ENCODE measurements at places on chromosomes 1 and 21. TPM values are rescaled to one million over a fixed set of nuclear protein-coding genes. Genes with fewer than 3 reads are reported as not detected.
A peak's percentile ranks its signal among the peaks of the same experiment; 100 is the strongest.

GRCh38 chr1:68129536-68130250 lies 79.3 kb upstream of the DIRAS3 start:
- H3K27ac ChIP-seq: peak overlapping the region; percentile 73
- DNase-seq: no peak
- H3K4me3 ChIP-seq: no peak overlapping the region
- peaks cover 31% of the 10 kb centered on the region for H3K4me1 ChIP-seq
- H3K27me3 ChIP-seq: no peaks in the 10 kb centered on the region
- H3K36me3 ChIP-seq: peaks cover 71% of the 10 kb centered on the region

DNA sequence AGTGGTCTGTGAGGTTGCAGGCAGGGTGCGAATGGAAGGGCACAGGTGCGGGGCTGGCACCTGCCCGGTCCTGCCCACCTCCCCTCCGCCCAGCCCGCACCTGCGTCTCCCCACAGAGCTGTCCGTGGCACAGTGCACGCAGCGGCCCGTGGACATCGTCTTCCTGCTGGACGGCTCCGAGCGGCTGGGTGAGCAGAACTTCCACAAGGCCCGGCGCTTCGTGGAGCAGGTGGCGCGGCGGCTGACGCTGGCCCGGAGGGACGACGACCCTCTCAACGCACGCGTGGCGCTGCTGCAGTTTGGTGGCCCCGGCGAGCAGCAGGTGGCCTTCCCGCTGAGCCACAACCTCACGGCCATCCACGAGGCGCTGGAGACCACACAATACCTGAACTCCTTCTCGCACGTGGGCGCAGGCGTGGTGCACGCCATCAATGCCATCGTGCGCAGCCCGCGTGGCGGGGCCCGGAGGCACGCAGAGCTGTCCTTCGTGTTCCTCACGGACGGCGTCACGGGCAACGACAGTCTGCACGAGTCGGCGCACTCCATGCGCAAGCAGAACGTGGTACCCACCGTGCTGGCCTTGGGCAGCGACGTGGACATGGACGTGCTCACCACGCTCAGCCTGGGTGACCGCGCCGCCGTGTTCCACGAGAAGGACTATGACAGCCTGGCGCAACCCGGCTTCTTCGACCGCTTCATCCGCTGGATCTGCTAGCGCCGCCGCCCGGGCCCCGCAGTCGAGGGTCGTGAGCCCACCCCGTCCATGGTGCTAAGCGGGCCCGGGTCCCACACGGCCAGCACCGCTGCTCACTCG lies 23.3 kb downstream of the FTCD start:
- peak overlapping the region; percentile 66 for H3K27ac ChIP-seq
- no peak overlapping the region for H3K4me3 ChIP-seq
- H3K27me3 ChIP-seq: no peaks in the 10 kb centered on the region
- no peaks in the 10 kb centered on the region for H3K4me1 ChIP-seq

DNA sequence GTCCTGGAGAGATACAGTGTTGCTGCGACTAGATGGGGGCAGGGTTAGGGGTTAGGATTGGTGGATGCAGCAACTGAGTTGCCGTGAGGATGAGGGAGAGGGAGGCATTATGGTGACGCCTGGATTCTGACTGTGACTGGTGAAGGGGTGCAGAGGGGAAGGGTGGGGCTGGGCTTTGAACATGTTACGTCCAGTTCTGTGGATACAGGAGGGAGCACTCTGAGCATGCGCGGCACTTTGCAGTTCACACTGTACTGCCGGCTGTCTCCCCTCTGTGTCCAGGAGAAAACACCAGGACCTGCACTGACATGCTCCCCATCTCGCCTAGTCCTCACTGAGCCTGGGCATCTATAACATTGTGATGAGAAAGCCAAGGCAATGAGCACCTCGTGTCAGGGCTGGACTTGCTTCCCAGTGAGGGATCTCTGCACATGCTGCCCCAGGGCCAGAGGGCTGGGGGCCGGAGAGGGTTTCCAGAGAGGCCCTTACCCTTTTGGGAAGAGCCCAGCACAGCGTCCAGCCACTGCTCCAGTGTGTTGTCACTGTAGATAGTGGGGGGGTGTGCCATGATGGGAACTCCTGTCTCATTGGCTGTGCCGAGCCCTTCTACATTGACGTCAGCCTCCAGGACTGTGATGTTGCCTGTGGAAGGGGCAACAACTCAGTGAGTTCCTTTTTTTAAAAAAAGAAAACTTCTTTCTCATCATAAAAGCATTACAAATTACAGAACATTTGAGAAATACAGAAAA lies 7.6 kb downstream of the FAM151A start:
- peak; percentile 57 for DNase-seq
- H3K36me3 ChIP-seq: no peaks in the 10 kb centered on the region
- no peaks in the 10 kb centered on the region for H3K27me3 ChIP-seq
- no peak overlapping the region for H3K27ac ChIP-seq

DNA sequence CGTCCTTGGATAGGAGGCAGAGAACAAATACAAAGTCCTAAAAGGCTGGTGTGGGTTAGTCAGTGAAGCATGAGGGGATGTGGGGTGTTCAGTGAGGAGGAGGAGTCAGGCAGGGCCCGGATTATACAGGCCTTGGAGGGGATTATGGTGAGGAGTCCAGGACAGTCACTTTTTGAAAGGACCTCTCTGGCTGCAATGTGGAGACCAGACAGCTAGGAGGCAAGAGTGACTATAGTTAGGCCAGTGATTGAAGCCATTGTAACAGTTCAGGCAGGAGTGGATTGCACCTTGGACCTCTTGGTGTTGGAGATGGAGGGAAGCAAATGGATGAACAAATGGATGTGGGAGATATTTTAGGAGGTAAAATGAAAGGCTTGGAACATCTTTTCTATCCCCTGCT lies 115.8 kb downstream of the C1orf94 start:
- H3K27ac ChIP-seq: no peak overlapping the region
- H3K4me1 ChIP-seq: no peaks in the 10 kb centered on the region
- DNase-seq: no peak
- H3K36me3 ChIP-seq: no peaks in the 10 kb centered on the region
- H3K4me3 ChIP-seq: no peak overlapping the region

DNA sequence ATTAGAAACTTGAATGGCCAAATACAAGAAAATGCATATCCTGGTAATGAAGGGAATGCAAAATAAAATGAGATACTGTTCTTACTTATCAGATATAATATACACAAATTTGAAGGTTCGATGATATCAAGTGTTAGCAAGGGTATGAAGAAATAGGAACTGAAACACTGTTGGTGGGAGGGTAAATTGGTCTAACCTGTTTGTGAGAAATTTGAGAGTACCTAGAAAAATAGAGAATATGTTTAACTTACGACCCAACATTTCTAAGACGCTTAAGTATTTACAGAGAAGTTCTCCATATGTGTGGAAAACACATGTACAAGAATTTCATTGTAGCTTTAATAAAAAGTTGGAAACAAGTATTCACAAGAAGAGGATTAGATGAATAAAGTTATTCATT lies 25.9 kb downstream of the ATG4C start:
- DNase-seq: no peak
- H3K4me1 ChIP-seq: no peaks in the 10 kb centered on the region
- H3K36me3 ChIP-seq: no peaks in the 10 kb centered on the region
- H3K27ac ChIP-seq: no peak overlapping the region

The TTC22 gene
- 0.81 TPM for total RNA-seq

The TMPRSS15 gene
- not detected for total RNA-seq

GRCh38 chr1:66443793-66444192 lies 90.2 kb upstream of the SGIP1 start:
- DNase-seq: no peak
- H3K36me3 ChIP-seq: no peaks in the 10 kb centered on the region
- H3K4me1 ChIP-seq: peaks cover 4% of the 10 kb centered on the region
- no peak overlapping the region for H3K4me3 ChIP-seq
- no peak overlapping the region for H3K27ac ChIP-seq

GRCh38 chr1:21564521-21565095 lies 55.4 kb downstream of the ALPL start:
- no peaks in the 10 kb centered on the region for H3K36me3 ChIP-seq
- no peaks in the 10 kb centered on the region for H3K27me3 ChIP-seq
- no peaks in the 10 kb centered on the region for H3K4me1 ChIP-seq
- DNase-seq: no peak
- H3K4me3 ChIP-seq: no peak overlapping the region

- no peak for DNase-seq
- H3K36me3 ChIP-seq: no peaks in the 10 kb centered on the region
- no peaks in the 10 kb centered on the region for H3K4me1 ChIP-seq
These were observed 366.1 kb upstream of the DAB1 start for GRCh38 chr1:57789936-57790335.

- H3K36me3 ChIP-seq: no peaks in the 10 kb centered on the region
- H3K4me1 ChIP-seq: no peaks in the 10 kb centered on the region
- no peak overlapping the region for H3K27ac ChIP-seq
These were observed 35.1 kb downstream of the DIRAS3 start for GRCh38 chr1:68015369-68015768.

DNA sequence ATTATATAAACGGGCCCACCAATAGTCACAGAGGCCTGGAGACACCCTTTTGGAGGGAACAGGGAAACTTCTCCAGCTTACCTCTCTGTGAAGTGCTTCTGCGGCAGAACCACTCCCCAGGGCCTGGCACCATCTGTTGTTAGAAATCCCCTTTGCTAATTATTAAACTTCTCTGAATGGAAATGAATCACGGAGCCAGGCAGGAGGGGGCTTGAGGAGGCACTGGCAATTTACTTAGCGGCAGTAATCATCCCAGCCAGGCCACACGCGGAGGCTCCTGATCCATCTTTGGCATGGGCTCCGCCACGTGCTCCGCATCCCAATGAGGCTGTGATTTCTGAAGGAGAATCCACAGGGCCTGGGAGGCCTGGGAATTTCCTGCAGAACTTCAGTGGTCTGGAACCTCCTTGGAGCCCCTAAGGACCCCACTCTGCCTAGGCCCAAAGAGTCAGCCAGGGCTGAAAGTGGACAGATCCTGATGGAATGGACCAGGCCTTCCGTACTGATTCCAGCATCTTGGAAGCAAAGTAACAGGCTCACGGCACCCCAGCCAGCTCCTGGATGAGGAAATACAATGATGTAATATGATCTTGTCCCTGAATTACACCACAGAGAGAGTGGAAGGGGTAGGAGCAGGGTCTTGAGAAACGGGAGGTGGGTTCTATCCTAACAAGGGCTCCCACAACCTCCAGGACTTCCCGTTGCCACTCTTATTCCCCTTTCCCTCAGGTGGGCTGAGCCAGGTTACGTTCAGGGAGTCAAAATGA lies 62.3 kb downstream of the GRIK3 start:
- no peaks in the 10 kb centered on the region for H3K4me1 ChIP-seq
- DNase-seq: no peak
- H3K27me3 ChIP-seq: no peaks in the 10 kb centered on the region
- no peak overlapping the region for H3K27ac ChIP-seq
- no peak overlapping the region for H3K4me3 ChIP-seq

DNA sequence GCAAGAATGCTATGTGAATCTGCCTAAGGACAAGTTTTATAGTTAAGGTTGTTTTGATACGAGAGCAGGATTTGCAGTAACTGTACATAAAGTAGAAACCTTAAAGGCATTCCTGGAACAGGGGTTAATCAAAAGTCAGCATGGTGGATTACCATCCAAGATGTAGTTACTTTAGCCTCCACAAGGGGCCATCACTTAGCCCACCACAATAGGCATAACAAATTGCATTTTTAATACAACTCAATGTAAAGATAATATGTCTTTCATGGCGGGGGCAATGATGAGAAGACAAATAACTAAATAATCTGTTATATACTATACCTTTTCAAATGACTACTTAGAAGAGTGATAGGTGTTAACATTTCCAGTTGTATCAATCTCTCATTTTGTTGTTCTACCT lies 611.2 kb upstream of the ADGRL4 start:
- H3K27me3 ChIP-seq: no peaks in the 10 kb centered on the region
- no peak overlapping the region for H3K27ac ChIP-seq
- no peaks in the 10 kb centered on the region for H3K4me1 ChIP-seq
- no peak for DNase-seq

- peaks cover 17% of the 10 kb centered on the region for H3K4me1 ChIP-seq
- DNase-seq: no peak
- H3K4me3 ChIP-seq: no peak overlapping the region
- no peaks in the 10 kb centered on the region for H3K36me3 ChIP-seq
- no peaks in the 10 kb centered on the region for H3K27me3 ChIP-seq
These were observed 9.2 kb upstream of the SLC6A9 start for GRCh38 chr1:44040418-44040817.

- H3K36me3 ChIP-seq: no peaks in the 10 kb centered on the region
- H3K4me3 ChIP-seq: no peak overlapping the region
- H3K27ac ChIP-seq: peak overlapping the region; percentile 89
- peaks cover 18% of the 10 kb centered on the region for H3K4me1 ChIP-seq
These were observed 1.4 kb downstream of the PFKFB2 start for GRCh38 chr1:207054491-207054890.

DNA sequence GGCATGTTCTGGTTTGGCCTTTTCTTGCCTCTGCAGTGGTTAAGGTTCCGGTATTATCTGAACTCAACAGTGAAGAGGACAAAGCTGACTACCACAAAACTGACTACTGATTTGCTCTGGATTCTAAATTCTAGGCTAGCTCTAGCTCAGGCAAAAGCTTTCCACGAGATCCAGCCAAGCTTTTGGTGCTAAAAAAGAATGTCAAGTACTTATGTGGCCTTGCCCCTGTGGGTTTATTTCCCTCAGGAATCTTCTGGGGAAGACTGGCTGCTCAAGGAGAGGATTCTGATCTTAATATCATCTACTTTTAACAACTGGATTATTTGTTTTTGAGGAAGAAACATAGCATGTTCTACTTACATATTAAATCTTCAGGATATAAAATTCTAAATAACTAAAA lies 26.1 kb upstream of the MTMR11 start:
- H3K4me1 ChIP-seq: peaks cover 6% of the 10 kb centered on the region
- H3K27me3 ChIP-seq: no peaks in the 10 kb centered on the region
- H3K36me3 ChIP-seq: peaks cover 50% of the 10 kb centered on the region
- DNase-seq: no peak
- no peak overlapping the region for H3K4me3 ChIP-seq

DNA sequence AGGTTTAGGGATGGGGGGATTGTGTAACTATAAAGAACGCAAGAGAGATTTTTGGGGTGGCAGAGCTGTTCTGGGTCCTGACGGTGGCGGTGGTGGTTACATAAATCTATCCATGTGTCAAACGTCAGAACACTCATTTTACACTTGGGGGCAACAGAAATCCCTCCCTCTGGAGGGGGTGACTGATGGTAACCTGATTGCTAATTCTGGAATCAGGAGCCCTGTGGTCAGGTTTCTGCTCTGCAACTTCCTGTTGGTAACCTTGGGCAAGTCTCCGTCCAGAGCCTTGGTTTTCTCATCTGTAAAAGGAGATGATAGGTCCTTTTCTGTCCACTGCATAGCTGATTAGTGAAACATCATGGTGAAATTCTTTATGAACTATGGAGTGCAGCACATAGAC lies 40.9 kb downstream of the ALPL start:
- H3K36me3 ChIP-seq: no peaks in the 10 kb centered on the region
- H3K27ac ChIP-seq: no peak overlapping the region
- no peaks in the 10 kb centered on the region for H3K4me1 ChIP-seq
- no peaks in the 10 kb centered on the region for H3K27me3 ChIP-seq
- no peak overlapping the region for H3K4me3 ChIP-seq

DNA sequence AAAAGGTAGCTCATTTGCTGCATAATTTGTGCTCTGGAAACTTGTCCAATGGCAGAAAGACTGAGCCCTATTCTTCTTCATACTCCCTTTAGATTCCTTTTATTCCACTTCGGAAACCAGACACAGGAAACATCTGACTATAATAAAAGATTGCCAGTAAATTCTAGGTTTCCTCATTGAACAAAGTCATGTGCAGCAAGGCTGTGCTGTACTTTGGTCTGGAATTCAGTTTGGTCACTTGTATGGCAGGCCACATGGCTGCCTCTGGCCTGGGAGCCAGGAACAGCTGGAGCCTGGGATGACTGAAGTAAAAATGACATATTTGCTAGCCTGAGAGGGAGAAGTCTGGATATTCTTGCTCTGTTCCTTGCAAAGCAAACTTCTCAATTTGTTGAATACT lies 79.6 kb downstream of the ST3GAL3 start:
- peaks cover 13% of the 10 kb centered on the region for H3K4me1 ChIP-seq
- no peaks in the 10 kb centered on the region for H3K27me3 ChIP-seq
- H3K4me3 ChIP-seq: no peak overlapping the region
- H3K36me3 ChIP-seq: no peaks in the 10 kb centered on the region
- H3K27ac ChIP-seq: no peak overlapping the region
